CD4-positive, alpha-beta T cell treated with Interleukin-15 for 1 hour (primary cell): ENCODE measurements at places on chromosomes 1 and 21.

DNA sequence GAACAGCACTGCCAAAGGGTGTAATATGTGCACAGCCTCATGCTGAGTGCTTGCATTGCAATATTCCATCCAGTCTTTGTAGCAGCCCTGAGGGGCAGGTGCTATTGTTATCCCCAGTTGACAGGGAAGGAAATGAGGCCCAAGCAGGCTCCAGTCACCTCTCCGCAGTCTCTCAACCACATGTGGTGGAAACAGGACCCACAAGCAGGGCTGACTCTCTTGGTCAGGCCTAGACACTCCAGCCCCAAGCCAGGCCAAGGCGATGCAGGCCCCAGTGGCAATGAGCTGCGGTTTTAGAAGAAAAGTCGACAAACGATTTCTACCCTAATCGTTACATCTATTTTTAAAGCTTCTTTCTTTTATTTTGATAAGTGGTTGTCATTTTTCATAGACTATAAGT lies 52.6 kb upstream of the GADD45A start:
- DNase-seq: no peak

- DNase-seq: no peak
These were observed 138.2 kb upstream of the RUNX3 start for GRCh38 chr1:25068316-25068715.

DNA sequence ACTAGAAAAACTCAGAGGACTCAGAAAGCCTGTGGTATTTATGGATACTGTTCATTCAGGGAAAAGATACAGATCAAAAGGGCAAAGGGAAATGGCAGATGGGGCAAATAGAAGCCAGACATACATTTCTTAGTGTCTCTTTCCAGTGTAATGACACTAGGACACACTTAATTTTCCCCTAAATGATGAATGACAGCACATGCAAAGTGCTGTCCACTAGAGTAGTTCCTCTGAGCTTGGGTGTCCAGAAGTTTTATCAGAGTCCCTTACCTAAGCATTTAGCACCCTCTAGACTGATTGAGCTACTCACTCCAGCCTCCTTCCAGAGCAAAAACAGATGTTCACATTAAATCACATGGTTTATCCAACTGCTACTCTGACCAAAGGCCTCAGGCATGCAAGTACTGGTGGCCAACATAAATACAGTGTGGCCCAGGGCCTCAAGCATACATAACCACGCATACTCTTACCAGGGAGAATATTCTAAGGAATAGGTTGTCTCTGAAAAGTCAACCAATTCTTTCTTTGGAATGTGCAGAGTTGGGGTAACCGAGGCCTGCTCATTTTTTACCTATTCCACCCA lies 166.9 kb downstream of the NCAM2 start:
- DNase-seq: no peak

- no peak for DNase-seq
These were observed 29.6 kb upstream of the SLAMF9 start for GRCh38 chr1:159983681-159984080.
